ENCODE measurements at places on chromosomes 12 and 14. TPM values are rescaled to one million over a fixed set of nuclear protein-coding genes. Genes with fewer than 3 reads are reported as not detected.
A peak's percentile ranks its signal among the peaks of the same experiment; 100 is the strongest.

DNA sequence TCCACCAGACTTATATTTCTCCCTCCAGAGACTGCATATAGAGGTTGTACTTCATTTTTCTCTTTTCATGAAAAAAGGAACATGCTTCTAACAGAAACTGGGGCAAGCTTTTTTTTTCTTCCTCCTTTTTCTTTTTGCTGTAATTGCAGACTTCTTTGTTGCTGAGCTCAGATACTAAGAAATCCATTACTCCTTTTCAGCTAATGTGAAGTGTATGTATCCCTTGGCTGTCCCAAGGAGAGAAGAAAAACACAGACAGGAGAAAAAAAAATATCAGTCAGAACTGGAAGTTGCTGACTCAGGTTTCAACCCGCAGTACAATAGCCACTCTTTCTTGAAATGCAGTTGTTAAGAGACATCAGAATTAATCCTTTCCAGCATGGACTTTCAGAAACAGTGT, 1248.4 kb downstream of the LRFN5 start:
- DNase-seq = no peak
- no peaks in the 10 kb centered on the region for H3K4me1 ChIP-seq
- H3K4me3 ChIP-seq = no peak overlapping the region
- H3K27ac ChIP-seq = no peak overlapping the region

GRCh38 chr12:66776974-66777373, 98.1 kb upstream of the GRIP1 start:
- no peaks in the 10 kb centered on the region for H3K27me3 ChIP-seq
- H3K36me3 ChIP-seq = peaks cover 2% of the 10 kb centered on the region
- H3K4me1 ChIP-seq = peaks cover 31% of the 10 kb centered on the region
- peak; percentile 66 for DNase-seq

- H3K27me3 ChIP-seq = peaks cover 4% of the 10 kb centered on the region
- no peak overlapping the region for H3K27ac ChIP-seq
- no peaks in the 10 kb centered on the region for H3K36me3 ChIP-seq
- no peak overlapping the region for H3K4me3 ChIP-seq
These were observed 381.7 kb upstream of the CCDC196 start for GRCh38 chr14:66104486-66104885.

- H3K36me3 ChIP-seq = no peaks in the 10 kb centered on the region
- no peaks in the 10 kb centered on the region for H3K4me1 ChIP-seq
- no peak overlapping the region for H3K27ac ChIP-seq
- DNase-seq = no peak
These were observed 433.2 kb downstream of the PDZRN4 start for GRCh38 chr12:41621291-41621690.

DNA sequence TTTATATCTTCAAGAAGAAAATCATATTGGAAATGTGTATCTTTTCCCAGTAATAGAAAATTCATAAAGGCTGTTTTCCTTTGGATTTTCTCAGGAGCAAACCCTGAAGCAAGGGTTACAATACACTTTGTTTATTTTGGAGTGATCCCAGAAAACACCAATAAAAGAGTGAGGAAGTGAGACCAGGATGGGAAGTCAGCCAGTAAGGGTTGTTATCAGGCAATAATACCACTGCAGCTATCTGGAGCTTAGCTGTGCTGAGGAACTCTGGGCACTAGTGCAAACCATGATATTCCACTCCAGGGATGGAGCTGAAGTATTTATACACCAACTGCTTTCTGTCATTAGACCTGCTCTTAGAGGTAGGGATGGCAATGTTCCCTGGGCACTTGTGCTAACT, 1002.3 kb downstream of the FLRT2 start:
- H3K27me3 ChIP-seq = no peaks in the 10 kb centered on the region
- H3K27ac ChIP-seq = no peak overlapping the region
- no peaks in the 10 kb centered on the region for H3K36me3 ChIP-seq

GRCh38 chr12:3216726-3217682, 139.8 kb downstream of the TSPAN9 start:
- no peak for DNase-seq
- H3K4me3 ChIP-seq = no peak overlapping the region
- H3K4me1 ChIP-seq = no peaks in the 10 kb centered on the region
- no peaks in the 10 kb centered on the region for H3K27me3 ChIP-seq

- H3K27me3 ChIP-seq = no peaks in the 10 kb centered on the region
- H3K4me3 ChIP-seq = no peak overlapping the region
- peaks cover 16% of the 10 kb centered on the region for H3K4me1 ChIP-seq
- peaks cover 2% of the 10 kb centered on the region for H3K36me3 ChIP-seq
- no peak overlapping the region for H3K27ac ChIP-seq
- DNase-seq = no peak
These were observed 50.0 kb downstream of the PPFIBP1 start for GRCh38 chr12:27573972-27574371.

DNA sequence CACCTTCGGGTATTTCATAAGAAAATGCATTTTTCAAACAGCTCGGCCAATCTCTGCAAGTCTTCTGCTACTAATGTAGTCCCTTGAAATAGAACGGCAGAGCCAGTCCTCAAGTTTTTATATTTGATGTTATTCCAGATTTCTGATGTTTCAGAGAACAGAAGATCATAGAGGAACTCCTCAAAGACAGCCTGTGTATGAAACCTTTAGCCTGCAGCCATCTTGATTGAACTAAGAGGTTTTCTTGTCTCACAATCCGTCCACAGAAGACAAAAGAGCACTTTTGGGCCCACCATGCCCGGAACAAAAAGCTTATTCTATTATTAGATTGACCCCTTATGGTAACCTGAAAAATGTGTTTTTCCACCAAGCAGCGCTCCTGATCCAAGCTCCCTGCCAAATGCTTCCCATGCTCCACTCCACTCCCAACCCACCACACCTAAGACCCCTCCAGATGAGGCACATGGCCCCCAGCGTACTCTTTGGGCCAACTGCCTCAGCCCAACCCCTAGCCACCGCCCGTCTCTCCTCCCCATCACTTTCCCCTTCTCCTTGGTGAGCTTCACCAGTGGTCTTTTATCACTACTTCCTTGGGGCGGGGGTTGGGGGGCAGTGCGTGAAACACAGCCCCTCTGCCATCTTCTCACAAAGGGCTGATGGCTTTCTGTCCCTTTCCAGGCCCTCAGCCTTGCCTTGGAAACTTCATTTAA, 175.8 kb downstream of the CALM1 start:
- no peak for DNase-seq
- no peaks in the 10 kb centered on the region for H3K4me1 ChIP-seq
- no peaks in the 10 kb centered on the region for H3K27me3 ChIP-seq
- H3K27ac ChIP-seq = no peak overlapping the region

DNA sequence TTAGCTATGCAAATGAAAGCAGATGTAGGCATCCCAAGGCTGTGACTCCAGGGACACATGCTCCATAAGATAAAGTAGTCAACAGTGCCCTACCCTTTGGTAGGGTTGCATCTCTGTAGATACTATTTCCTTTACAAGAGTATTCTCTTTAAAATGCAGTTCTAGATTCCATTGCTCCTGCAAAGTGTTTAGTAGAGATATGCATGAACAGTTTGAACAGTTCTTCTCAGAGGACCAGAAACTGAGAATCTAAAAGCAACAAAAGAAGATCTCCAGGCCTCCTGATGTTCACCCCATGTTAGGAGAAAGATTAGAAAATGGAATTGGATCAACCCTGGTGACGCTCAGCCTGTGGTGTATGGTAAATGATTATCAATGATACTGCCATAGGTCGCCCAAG, 121.2 kb downstream of the KCNK10 start:
- DNase-seq = no peak
- no peaks in the 10 kb centered on the region for H3K4me1 ChIP-seq

DNA sequence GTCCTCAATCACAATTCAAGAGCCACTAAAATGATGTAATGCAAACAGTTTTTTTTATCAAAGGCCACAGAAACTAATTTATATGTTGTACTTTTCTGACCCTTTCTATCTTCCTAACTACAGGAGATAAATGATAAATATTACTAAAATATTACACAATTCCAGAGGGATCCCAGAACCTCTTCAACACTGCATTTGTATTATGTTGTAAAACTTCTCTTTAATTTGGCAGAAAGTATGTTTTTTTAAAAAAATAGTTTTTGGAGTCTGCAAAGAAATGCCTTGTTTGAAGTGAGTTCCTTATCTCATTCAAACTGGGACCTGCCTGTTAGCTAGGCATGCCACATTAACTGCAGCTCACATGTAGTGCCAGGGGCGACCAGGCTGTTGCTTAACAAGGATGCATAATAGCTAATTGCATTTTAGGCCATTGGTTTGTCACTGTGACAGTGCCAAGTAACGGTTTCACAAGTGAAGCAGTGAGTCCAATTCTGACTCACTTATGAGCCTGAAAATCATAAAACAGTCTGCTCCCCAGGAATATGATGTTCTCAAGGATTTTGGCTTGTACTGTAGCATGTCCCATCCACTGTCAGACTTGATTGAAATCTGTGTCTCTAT, 266.9 kb downstream of the KTN1 start:
- H3K27me3 ChIP-seq = no peaks in the 10 kb centered on the region
- H3K4me1 ChIP-seq = peaks cover 2% of the 10 kb centered on the region
- no peak for DNase-seq
- no peaks in the 10 kb centered on the region for H3K36me3 ChIP-seq
- H3K27ac ChIP-seq = no peak overlapping the region

DNA sequence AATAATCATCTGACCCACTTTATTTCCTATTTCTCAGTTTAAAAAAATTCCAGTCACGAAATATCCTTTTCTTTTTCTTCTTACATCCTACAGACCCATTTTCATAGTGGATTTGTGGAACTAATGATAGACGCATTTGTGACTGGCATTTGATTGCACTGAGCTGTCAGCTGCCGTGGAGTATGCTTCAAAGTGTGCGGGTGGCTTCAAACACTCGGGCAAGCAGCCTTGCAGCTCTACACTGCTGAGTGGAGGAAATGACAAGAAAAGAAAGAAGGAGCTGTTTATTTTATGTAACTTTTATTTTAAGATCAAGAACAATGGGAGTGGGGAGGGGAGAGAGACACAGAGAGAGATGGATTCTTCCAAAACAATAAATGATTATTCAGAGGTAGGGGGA, 112.8 kb upstream of the NAP1L1 start:
- no peak overlapping the region for H3K4me3 ChIP-seq
- DNase-seq = no peak
- peaks cover 6% of the 10 kb centered on the region for H3K4me1 ChIP-seq
- peaks cover 14% of the 10 kb centered on the region for H3K27me3 ChIP-seq
- H3K27ac ChIP-seq = no peak overlapping the region
- H3K36me3 ChIP-seq = peaks cover 6% of the 10 kb centered on the region

GRCh38 chr14:99838639-99839134, 45.5 kb downstream of the EML1 start:
- H3K27ac ChIP-seq = no peak overlapping the region
- H3K27me3 ChIP-seq = peaks cover 70% of the 10 kb centered on the region
- H3K36me3 ChIP-seq = no peaks in the 10 kb centered on the region
- H3K4me1 ChIP-seq = no peaks in the 10 kb centered on the region
- no peak for DNase-seq
- no peak overlapping the region for H3K4me3 ChIP-seq

- H3K4me3 ChIP-seq = peak overlapping the region; percentile 44
- H3K27ac ChIP-seq = no peak overlapping the region
- H3K4me1 ChIP-seq = no peaks in the 10 kb centered on the region
These were observed 5.5 kb downstream of the AQP5 start for GRCh38 chr12:49967042-49967776.

DNA sequence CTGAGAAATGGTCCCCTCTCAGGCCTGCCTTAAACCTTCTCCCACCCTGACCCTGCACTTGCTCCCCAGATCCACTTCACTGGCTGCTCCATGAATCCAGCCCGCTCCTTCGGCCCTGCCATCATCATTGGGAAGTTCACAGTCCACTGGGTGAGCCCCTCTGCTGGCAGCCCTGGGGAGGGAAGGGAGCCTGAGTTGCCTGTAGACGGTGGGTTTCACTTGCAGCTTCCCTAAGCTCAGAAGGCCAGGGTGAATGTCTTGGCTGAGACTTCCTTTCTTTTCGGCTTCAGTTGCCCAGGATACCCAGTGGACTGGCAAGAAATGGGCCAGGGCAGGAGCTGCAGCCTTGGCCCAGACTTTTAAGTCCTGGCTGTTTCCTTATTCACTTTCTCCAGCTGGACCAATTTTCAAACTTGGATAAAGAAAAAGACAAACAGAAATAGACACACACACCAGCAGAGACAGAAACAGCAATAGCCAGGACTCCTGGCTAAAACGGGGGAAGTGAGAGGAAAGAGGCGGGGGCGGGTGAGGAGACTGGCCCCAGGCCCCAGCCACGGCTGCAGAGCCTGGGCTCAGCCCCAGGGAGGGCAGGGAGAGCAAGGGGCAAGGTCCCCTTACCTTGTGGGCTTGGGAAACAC, 2.0 kb downstream of the AQP6 start:
- no peaks in the 10 kb centered on the region for H3K4me1 ChIP-seq
- no peak overlapping the region for H3K4me3 ChIP-seq
- H3K27me3 ChIP-seq = no peaks in the 10 kb centered on the region
- H3K36me3 ChIP-seq = peaks cover 1% of the 10 kb centered on the region
- no peak for DNase-seq

DNA sequence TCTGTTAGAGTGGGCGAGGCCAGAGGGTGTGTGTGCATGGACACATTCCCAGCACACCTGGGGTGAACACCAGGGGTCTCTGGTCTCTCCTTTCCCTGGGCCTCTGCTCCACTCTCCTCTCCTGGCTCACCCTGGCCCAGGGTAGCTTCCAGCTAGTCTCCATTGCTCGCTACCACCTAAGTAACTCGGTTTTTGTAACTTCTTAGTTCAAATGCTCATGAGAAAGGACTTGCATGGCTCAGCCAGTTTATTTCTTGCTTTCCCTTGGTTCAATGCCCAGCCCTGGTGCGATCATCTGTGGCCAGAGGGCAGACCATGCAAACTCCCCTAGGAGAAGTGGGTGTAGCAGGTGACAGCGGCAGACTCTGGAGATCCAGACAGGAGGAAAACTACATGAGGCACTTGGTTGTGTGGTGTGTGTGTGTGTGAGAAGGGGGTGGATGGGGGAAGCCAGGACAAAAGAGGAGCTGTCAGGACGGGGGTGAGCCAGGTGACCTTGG, 8.9 kb upstream of the ACVR1B start:
- H3K27ac ChIP-seq = no peak overlapping the region
- H3K36me3 ChIP-seq = no peaks in the 10 kb centered on the region
- no peaks in the 10 kb centered on the region for H3K27me3 ChIP-seq
- H3K4me3 ChIP-seq = no peak overlapping the region
- peaks cover 2% of the 10 kb centered on the region for H3K4me1 ChIP-seq

DNA sequence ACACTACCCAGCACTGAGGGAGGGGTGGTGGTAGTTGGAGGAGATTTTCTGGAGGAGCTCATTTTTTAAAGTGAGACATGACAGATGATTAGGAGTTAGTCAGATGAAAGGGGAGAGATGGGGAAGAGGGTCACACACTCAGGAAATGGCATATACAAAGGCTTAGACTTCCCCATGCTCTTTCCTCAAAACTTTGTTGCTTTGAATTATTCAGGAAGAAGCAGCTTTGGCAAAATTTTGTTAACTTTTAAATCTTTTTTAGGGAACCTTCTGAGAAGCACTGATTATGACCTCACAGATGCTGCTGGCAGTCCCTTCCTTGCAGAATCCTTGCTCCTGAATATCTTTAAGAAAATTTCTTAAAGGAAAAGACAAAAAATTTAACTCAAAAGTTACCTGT, 19.8 kb downstream of the ALDH6A1 start:
- no peak overlapping the region for H3K4me3 ChIP-seq
- peaks cover 2% of the 10 kb centered on the region for H3K36me3 ChIP-seq
- no peak overlapping the region for H3K27ac ChIP-seq

GRCh38 chr14:20807304-20808161, 4.9 kb upstream of the RNASE1 start:
- no peaks in the 10 kb centered on the region for H3K36me3 ChIP-seq
- no peaks in the 10 kb centered on the region for H3K27me3 ChIP-seq
- DNase-seq = no peak

RNASE3 gene
- total RNA-seq = not detected

GLIPR1L2 gene
- total RNA-seq = not detected

TEX52 gene
- not detected for total RNA-seq

PTCSC3 gene
- total RNA-seq = not detected

COCH gene
- 7.2 TPM for total RNA-seq

KCNC2 gene
- total RNA-seq = not detected

SOX5 gene
- total RNA-seq = not detected

SP7 gene
- not detected for total RNA-seq
